Naive B cell (primary cell): ENCODE measurements at places on chromosomes 4 and X.

DNA sequence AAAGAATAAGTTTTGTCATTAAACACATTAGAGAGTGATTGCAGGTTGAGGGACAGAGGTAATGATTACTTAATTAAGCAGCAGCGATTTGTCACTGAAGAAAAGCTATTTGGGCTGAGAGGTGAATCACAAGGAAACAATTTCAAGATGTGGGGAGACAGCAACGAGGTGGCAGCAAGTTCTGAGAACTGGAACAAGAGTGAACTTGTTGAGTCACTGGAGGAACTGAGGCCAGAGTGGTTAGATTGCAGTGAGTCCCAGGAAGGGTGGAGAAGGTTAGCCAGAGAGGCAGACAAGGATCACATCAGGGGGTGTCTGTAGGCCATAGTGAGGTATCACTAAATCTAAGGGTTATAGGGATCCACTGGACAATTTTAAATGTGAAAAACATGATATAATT lies 57.9 kb upstream of the TMPRSS11A start:
- DNase-seq: no peak

DNA sequence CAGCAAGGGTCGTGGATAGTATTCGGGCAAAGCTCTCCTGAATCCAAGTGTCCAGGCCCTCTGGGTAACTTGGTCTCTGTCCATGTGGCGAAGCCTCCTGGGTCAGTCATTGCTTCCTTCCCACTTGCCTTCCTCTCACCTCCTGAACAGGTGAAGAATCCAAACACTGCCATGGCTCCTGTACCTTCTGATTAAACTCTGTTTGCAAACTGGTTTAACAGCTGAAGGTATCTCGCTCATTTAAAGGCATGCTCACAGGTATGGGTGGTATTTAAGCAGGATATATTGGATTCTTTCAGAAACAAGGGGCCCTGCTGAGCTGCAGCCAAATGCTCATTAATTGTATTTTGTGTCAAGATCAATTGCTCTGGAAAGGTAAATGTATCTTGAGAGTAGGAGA lies 28.2 kb downstream of the FHDC1 start:
- no peak for DNase-seq

DNA sequence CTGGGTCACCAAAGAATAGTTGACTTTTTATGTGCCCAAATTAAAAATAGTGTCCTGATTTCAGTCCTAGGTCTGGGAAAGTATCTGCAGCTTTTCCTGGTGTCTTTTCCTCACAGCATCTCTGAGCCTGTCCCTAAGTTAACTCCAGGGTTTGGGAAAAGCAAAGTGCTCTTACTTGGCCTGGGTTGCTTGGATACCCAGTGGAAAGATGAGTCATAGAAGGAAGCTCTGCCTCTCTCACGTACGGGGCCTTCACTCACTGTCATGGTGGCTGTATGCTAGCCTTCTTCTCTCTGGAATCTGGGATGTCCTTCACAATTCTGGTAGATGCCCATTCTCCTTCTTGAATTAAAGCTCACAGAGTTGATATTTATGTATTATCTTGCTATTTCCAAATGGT lies 607.3 kb downstream of the ANKRD50 start:
- DNase-seq: no peak

GRCh38 chrX:44899946-44900345 lies 27.0 kb downstream of the KDM6A start:
- no peak for DNase-seq

GRCh38 chr4:56206258-56206657 lies 181.0 kb downstream of the AASDH start:
- no peak for DNase-seq

- DNase-seq: no peak
Observed at GRCh38 chr4:182150645-182151044, 92.6 kb upstream of the TENM3 start.

GRCh38 chr4:10962246-10962645 lies 277.7 kb upstream of the CLNK start:
- DNase-seq: no peak
